ENCODE measurements at places on chromosomes 3 and 15. TPM values are rescaled to one million over a fixed set of nuclear protein-coding genes. Genes with fewer than 3 reads are reported as not detected.

STARD9 gene
- total RNA-seq = 5.7 TPM

MAGI1 gene
- total RNA-seq = 58.2 TPM

APEH gene
- 273 TPM for total RNA-seq

BOC gene
- total RNA-seq = 6.6 TPM

C3orf62 gene
- 2.4 TPM for total RNA-seq

CYP19A1 gene
- total RNA-seq = not detected

SNUPN gene
- total RNA-seq = 28.4 TPM

NPTN gene
- total RNA-seq = 102 TPM

ABHD10 gene
- 32.4 TPM for total RNA-seq

PLCH1 gene
- total RNA-seq = 8.8 TPM

ADAMTSL3 gene
- 1.1 TPM for total RNA-seq

LRRC34 gene
- total RNA-seq = 6.0 TPM

GOLGA6D gene
- total RNA-seq = 2.6 TPM

GRCh38 chr3:18249126-18249525 lies 176.0 kb downstream of the SATB1 start:
- DNase-seq = no peak
- H3K27ac ChIP-seq = no peak overlapping the region

DNA sequence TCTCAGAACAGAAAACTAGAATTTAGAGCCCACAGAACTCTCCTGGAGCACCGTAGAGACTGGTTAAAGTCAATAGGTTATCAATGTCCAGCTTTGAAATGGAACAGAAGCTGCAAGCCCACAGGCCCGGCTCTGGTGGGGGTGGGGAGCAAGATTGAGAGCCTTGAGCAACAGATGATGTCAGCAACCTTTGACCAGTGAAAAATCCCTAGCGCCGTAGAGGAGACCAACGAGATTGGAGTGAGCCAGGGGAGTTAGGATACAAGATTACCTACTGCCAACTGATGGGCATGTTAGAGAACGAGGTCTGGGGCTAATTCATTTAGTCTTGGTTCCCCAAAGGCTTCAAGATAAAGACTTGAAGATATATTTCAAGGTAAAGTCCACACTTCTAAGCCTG lies 345.5 kb upstream of the LMCD1 start:
- H3K4me1 ChIP-seq = peaks cover 5% of the 10 kb centered on the region
- no peak for DNase-seq
- H3K4me3 ChIP-seq = no peak overlapping the region
- no peaks in the 10 kb centered on the region for H3K36me3 ChIP-seq

DNA sequence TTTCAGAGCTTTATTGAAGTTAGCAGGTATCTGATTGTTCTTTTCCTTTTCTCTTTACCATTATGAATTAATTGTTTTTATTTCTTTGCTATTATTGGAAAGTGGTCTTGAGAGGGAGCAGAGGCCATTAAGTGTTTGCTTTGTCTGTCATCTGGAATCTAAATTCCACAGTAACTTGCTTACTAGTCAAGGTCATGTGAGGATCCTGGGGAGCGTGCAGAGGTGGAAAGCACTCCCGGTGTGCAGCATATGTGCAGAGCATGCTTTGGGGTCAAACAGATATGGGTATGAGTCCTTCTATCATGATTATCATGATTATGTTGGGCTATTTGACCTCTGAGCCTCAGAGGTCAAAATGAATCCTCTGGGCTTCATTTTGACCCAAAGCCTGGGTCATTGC lies 96.4 kb downstream of the MYRIP start:
- no peaks in the 10 kb centered on the region for H3K4me1 ChIP-seq
- no peaks in the 10 kb centered on the region for H3K36me3 ChIP-seq
- DNase-seq = no peak
- no peak overlapping the region for H3K4me3 ChIP-seq

GRCh38 chr3:106381939-106382335 lies 513.1 kb upstream of the CBLB start:
- no peaks in the 10 kb centered on the region for H3K27me3 ChIP-seq
- H3K4me3 ChIP-seq = no peak overlapping the region
- no peak overlapping the region for H3K27ac ChIP-seq
- no peaks in the 10 kb centered on the region for H3K36me3 ChIP-seq
- no peaks in the 10 kb centered on the region for H3K4me1 ChIP-seq

DNA sequence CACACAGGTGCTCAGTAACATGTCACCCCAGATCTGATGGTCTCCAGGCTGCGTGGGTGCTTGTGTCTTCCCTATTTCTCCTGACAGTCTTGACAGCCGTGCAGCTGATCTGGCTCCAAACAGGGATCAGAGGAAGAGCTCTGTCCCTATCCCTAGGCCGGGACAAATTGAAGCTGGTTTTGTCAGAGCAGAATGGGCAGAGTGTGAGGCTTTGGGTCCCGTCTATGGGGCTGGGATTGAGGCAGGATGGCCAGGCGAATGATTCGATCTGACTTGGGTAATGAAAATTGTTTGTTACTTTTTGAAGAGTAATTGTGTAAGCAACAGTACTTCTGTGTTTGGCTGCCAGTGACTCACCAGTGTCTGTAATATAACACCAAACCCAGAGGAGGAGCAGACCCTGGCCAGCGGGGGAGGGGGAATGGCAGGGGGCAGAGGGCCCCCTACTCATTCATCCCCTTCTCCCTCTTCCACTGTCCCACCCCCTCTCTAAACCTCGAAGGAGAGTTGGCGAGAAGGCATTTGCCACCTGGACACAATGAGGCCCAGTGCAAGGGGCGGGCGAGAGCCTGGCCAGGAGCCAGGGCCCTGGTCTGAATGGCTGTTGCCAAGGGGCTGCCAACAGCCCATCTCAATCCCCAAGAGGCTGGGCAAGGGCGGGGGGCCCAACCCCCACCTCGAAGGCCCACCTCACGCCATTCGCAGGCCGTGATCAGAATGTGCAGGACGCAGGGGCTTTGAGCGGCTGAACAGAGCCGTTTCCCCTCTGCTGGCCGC lies 4.9 kb upstream of the MAGEF1 start:
- H3K27ac ChIP-seq = peak overlapping the region; percentile 43
- no peaks in the 10 kb centered on the region for H3K27me3 ChIP-seq
- H3K36me3 ChIP-seq = no peaks in the 10 kb centered on the region

DNA sequence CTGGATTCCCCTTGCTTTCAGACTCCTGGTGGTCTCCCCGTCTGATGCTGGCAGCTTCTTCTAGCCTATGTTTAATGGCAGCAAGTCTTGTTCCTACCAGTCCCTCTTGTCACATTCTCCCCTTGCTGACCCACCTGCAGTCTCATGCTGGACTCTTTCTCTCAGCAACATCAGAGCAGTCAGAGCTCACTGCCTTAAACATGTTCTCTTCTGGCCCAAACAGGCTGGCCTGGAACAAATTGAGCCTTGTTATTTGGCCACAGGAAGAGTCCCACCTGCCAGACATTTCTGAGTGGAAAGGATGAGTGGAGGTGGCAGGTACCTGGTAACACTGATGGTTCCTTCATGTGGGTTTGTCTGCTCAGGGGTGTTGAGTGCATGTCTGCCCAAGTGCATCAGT lies 59.2 kb upstream of the APEH start:
- no peak overlapping the region for H3K27ac ChIP-seq
- H3K36me3 ChIP-seq = peaks cover 4% of the 10 kb centered on the region
- peaks cover 12% of the 10 kb centered on the region for H3K4me1 ChIP-seq
- no peak for DNase-seq
- H3K4me3 ChIP-seq = no peak overlapping the region

DNA sequence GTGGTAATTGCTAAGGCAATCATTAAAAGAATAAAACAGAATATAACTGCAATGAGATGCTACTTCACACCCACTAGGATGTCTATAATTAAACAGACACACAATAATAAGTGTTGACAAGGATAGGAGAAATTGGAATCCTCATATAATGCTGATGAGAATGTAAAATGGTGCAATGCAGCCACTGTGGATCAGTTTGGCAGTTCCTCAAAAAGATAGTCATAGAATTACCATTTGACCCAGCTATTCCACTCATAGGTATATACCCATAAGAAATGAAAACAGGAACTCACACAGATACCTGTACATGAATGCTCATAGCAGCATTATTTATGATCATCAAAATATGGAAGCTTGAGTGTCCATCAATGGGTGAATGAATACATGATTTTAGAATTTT lies 9.6 kb upstream of the RNF111 start:
- no peaks in the 10 kb centered on the region for H3K27me3 ChIP-seq
- no peaks in the 10 kb centered on the region for H3K4me1 ChIP-seq
- H3K36me3 ChIP-seq = no peaks in the 10 kb centered on the region
- no peak overlapping the region for H3K27ac ChIP-seq
- DNase-seq = no peak

DNA sequence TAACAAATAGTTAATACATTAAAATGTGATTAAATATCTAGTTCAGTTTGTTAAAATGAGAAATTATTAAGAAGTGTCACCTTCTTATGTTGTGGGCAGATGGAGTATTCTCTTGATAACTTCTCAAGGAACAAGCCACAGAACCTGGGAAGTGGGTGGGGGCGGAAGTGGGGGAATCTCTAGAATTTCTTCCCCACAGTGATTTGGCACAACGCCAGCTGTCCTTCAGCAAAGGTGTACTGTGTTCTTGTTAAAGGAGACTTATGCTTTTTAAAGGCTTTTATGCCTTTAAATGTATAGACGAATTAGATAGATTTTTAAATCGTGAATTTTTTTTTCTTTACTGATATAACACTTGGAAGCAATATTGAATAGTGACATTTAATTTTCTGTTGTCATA lies 42.4 kb downstream of the SEC22A start:
- no peaks in the 10 kb centered on the region for H3K36me3 ChIP-seq
- H3K27ac ChIP-seq = no peak overlapping the region
- no peak for DNase-seq

- peaks cover 8% of the 10 kb centered on the region for H3K4me1 ChIP-seq
- peak overlapping the region; percentile 47 for H3K27ac ChIP-seq
- no peak for DNase-seq
- H3K4me3 ChIP-seq = no peak overlapping the region
- no peaks in the 10 kb centered on the region for H3K36me3 ChIP-seq
These were observed 22.3 kb downstream of the CAND2 start for GRCh38 chr3:12818773-12819172.

DNA sequence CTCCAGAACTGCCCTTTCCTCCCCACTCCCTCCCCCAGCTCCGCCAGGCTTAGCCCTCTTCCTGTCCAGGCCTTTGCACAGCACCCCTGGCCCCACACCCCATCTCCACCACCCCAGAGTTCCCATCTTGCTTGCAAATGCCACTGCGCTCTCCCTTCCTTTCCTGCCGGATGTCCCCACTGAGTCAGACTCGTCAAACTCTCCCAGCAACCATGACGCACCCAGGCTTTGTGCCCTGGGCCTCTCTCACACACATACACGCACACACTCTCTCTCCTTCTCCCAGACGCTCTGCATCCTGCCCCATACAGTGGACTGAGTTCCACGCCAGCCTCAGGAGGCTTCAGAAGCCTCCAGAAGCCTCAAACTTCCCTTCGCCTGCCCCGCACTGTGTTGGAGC lies 2.8 kb upstream of the CCDC9B start:
- H3K36me3 ChIP-seq = no peaks in the 10 kb centered on the region
- H3K4me3 ChIP-seq = no peak overlapping the region
- H3K4me1 ChIP-seq = peaks cover 19% of the 10 kb centered on the region
- H3K27ac ChIP-seq = no peak overlapping the region

- peaks cover 26% of the 10 kb centered on the region for H3K4me1 ChIP-seq
- no peak overlapping the region for H3K4me3 ChIP-seq
- no peak overlapping the region for H3K27ac ChIP-seq
These were observed 1072.2 kb downstream of the FHIT start for GRCh38 chr3:60178931-60179653.

DNA sequence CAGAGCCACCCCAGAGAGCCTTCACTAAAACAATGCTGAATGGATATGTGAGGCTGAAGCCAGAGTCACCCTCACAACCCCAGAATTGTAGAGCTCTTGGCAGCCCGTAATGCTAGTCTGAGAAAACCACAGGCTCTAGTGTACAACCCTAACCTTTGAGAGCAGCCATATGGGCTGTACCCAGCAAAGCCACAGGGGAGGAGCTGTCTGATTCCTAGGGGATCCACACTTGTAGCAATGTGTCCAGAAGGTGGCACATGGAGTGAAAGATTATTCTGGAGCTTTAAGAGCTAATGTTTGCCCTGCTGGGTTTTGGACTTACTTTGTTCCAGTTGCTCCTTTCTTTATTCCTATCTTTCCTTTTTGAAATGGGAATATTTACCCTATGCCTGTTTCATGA lies 626.8 kb downstream of the GRM7 start:
- H3K27me3 ChIP-seq = no peaks in the 10 kb centered on the region
- no peak for DNase-seq
- no peak overlapping the region for H3K27ac ChIP-seq
- H3K4me3 ChIP-seq = no peak overlapping the region

- no peak for DNase-seq
- no peak overlapping the region for H3K27ac ChIP-seq
- no peaks in the 10 kb centered on the region for H3K27me3 ChIP-seq
These were observed 41.1 kb upstream of the SKOR1 start for GRCh38 chr15:67784090-67784781.

GRCh38 chr15:41597787-41598186 lies 38.8 kb downstream of the TYRO3 start:
- DNase-seq = no peak
- no peaks in the 10 kb centered on the region for H3K36me3 ChIP-seq
- no peak overlapping the region for H3K27ac ChIP-seq

- H3K4me1 ChIP-seq = peaks cover 15% of the 10 kb centered on the region
- no peak overlapping the region for H3K27ac ChIP-seq
- H3K36me3 ChIP-seq = no peaks in the 10 kb centered on the region
- no peak for DNase-seq
- H3K27me3 ChIP-seq = peaks cover 11% of the 10 kb centered on the region
These were observed 3.3 kb upstream of the ALAS1 start for GRCh38 chr3:52194485-52195290.

- H3K27me3 ChIP-seq = no peaks in the 10 kb centered on the region
- DNase-seq = no peak
- H3K27ac ChIP-seq = no peak overlapping the region
These were observed 26.4 kb downstream of the MINDY2 start for GRCh38 chr15:58797505-58797904.

DNA sequence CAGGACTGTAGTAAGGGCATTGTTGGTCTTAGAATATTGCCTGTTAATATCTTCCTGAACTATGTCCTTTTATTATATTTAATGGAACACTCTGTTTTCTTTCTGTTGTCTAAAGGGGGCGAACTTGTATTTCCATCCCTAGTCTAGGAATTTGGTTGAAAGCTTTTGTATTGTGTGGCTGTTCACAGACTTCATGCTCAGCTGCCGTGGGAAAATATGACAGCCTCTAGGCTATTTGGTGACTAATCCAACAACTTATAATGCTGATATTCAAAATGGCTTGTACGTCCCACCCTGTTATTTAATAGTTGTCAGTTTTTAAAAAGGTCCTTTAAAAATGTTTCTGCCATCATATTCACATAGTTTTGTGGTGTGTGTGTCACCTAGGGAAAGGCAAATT lies 202.6 kb downstream of the KLHL25 start:
- H3K27ac ChIP-seq = no peak overlapping the region
- no peaks in the 10 kb centered on the region for H3K36me3 ChIP-seq
- peaks cover 14% of the 10 kb centered on the region for H3K4me1 ChIP-seq
- DNase-seq = no peak
- no peaks in the 10 kb centered on the region for H3K27me3 ChIP-seq
- H3K4me3 ChIP-seq = no peak overlapping the region
